Stimulated activated CD4-positive, alpha-beta T cell treated with anti-CD3 and anti-CD28 coated beads, Interleukin-4, amount 100 ng/mL, for 4 hours (primary cell): ENCODE measurements at places on chromosomes 13 and 19.

- peak; percentile 30 for DNase-seq
These were observed 6.2 kb downstream of the GFY start for GRCh38 chr19:49431330-49431749.

- no peak for DNase-seq
These were observed 14.6 kb upstream of the FFAR2 start for GRCh38 chr19:35433448-35433847.

DNA sequence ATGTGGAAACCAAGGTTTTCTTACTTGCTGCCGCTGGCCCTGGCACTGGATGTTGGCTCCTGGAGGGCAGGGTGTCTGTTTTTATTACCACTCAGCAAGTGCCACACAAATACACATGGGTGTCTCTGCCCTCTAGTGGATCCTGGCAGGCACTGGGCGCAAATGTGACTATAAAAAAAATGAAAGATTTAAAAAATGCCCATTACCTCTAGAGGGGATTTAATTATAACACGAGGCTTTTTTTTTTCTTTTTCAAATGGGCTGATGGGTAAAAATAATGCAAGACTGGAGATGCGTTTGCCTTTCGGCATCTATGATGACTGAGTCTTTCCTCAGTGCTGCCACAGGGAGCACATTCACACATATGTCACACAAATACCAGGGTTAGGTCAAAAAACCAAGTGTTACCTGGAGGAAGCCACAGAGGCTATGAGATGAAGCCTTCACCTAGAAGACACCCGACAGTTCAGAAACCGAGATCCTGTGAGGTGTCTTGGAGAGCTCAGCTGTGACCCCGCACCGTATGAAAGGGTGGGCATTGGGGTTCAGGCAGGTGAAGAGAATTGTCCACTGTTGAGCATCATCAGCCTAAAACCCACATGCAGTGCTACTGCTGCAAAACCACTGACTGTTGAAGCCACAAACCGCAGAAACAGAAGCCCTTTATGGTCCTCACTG is 25.7 kb downstream of the CHAMP1 start:
- DNase-seq, result peak; percentile 16

- no peak for DNase-seq
These were observed 1004.1 kb upstream of the PCDH9 start for GRCh38 chr13:68234274-68234673.

- no peak for DNase-seq
These were observed at the start of gene SPACA4 for GRCh38 chr19:48606463-48607358. TSS of gene SPACA4 (plus strand) at chr19:48606742. CDS start at chr19:48606979, 237 bp downstream.

GRCh38 chr19:12295191-12295590 is 508 bp upstream of the ZNF44 start:
- DNase-seq, result no peak

- DNase-seq, result no peak
These were observed 36.6 kb upstream of the POMP start for GRCh38 chr13:28622286-28622685.

DNA sequence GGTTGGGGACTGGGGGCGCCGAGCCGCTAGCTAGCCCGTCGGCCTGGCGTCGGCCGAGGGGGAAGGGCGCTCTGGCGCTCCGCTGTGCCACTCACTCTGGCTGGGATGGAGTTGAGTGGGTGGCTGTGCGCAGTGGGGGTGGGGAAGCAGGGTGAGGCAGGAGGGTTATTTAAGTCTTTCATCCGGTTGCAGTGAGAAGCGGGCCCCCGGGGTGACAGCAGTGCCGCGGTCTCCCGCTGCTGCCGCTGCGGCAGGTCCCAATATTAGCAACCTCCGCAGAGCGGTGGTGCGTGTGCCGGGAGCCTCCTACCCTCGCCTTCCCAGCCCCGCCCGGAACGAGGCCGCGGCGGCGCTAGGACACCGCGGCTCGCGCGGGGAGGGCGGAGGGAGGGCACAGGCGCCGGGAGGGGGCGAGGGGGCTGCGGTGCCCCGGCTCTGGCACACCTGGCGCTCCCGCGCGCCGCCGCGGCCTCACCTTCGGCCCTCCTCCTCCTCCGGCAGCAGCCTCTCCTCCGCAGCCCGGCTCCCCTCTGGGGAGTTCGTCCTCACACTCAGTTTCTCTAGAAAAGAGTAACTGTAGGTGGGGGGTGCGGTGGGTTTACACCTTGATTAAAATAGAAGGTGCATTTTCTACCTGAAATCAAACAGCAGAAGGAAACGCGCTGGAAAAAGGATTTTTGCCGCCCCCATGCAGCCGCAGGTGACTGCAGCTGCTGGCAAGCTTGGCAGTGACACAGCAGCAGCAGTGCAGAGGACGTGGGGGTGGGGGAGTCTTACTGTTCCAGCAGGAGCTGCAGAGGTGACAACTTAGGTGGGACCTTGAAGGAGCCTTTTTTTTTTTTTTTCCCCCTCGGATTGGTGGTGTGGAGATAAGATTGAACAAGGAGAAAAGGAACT is 4.5 kb downstream of the FGF9 start:
- peak; percentile 53 for DNase-seq

DNA sequence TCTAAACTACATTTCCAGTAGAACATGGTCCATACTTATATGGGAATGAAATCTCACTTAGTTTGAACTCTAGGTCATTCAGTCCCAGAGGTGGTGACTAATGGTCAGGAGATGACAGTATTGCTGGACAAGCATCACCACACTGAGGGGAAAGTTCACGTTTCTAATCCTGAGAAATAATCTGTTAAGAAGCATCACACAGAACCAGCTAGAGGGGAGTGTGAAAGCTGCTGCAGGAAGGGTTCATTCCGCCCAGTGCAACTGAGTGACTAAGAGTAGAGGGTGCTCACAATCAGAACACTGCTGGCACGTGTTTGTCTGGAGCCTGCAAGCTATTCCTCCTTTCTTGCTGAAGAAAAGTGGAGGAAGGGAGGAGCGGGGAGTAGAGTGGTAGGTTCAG is 2.7 kb downstream of the COL4A1 start:
- no peak for DNase-seq

GRCh38 chr13:111210544-111211469 is 95.7 kb downstream of the ARHGEF7 start:
- no peak for DNase-seq

- no peak for DNase-seq
These were observed 167.2 kb upstream of the KLF12 start for GRCh38 chr13:74301258-74301935.

GRCh38 chr19:42023121-42023942 is 29.3 kb upstream of the ATP1A3 start:
- DNase-seq, result peak; percentile 11

GRCh38 chr13:95444006-95444730 is 108.4 kb upstream of the CLDN10 start:
- DNase-seq, result no peak

GRCh38 chr13:113967206-113967720 is 6.6 kb downstream of the C13orf46 start:
- DNase-seq, result no peak

DNA sequence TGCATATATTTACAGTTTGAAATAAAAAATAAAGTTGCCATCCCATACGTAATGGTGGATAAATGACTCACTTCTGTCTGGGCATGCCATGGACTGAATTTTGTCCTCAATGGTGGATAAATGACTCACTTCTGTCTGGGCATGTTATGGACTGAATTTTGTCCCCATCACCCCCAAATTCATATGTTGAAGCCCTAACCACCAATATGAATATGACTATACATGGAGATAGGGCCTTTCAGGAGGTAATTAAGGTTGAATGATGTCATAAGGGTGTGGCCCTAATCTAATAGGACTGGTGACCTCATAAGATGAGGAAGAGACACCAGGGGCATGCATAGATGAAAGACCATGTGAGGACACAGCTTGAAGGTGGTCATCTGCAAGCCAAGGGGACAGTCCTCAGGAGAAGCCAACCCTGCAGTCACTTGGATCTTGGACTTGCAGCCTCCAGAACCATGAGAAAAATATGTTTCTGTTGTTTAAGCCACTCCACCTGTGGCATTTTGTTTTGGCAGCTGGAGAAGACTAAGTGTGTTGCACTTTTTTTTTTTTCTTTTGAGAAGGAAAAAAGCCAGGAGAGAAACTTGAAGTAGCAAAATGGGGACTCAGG is 41.8 kb downstream of the RFC3 start:
- DNase-seq, result no peak

GRCh38 chr19:38878575-38879399 is 712 bp upstream of the RINL start:
- DNase-seq, result no peak

- DNase-seq, result no peak
These were observed 75.6 kb upstream of the KLF5 start for GRCh38 chr13:72983085-72983768.

DNA sequence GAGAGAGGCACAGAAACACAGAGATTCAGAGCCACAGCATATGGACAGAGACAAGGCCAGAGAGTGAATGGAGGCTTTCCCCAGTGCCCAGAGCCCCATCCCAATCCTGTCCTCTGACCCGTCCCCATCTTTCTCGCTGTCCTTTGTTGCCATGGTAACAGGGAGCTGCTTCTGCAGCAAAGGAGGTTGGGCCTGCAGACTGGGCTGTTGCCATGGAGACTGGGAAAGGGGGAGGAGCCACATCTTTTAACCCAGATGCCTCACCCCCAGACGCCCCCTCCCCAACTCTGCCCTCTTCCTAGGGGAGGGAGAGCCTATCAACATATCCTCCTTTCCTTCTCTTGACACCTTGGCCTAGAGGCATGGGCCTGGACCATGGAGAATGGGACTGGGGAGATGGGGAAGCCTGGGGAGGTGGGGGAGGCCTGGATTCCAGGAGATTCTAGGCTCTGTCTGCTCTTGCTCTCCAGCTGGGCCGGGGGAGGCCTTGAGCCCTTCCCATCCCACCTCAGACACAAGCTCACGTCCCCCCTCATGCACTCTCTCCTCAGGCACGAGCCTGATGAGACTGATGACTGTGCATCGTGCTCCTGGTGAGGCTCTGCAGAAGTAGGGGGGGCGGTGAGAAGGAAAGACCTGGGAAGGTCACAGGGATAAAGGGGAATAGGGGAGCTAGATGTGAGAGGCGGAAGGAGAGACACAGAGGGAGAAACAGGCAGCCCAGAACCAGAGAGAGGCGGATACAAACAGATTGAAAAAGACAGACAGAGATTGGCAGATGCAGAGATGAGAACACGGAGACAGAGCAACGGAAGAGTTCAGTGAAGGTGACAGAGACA is 2.1 kb upstream of the ATP1A3 start:
- DNase-seq, result no peak

DNA sequence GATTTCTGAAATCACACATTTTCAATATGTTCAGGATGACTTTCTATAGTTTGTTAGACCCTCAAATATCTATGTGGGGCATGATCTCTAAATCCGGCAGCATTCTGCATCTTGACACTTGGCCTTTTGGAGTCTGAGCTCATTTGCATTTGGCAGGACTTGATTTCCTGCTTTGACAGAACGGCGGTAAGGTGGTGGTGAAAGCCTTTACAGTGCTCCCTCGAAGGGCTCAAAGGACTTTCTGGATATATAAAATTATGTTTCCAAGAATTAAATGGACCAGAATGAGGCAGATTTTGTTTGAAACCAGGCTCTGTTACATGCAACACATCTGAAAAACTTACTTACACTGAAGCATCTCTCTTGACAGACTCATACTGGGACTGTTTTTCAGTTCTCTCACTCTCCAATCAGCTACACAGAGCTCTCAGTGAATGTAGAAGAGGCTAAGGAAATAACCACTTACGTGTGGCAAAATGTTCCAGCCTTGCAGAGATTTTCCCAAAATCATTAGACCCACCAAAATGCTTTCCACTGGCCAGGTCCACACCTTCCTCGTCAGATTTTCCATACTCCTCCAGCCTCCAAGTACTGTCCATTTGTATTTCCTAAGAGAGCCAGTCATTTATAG is 207.2 kb downstream of the SPRY2 start:
- DNase-seq, result no peak

DNA sequence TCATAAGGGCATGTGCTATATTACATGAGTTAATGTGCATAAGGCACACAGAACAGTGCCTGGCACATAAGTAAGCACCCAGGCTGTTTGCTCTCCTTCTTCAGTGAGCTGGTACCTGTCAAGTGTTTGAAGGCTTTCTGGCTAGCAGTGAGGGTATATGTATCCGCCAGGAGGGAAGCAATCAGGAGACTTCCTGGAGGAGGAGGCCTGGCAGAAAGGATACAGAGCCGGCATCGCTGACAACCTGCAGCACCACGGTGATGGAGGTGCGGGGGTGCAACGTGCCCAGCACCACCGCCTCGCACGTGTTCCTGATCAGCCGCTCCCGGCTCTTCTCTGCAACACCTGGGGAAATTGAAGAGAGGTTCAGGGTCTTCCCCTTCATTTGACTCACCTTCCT is 5.5 kb downstream of the EXOSC5 start:
- no peak for DNase-seq

DNA sequence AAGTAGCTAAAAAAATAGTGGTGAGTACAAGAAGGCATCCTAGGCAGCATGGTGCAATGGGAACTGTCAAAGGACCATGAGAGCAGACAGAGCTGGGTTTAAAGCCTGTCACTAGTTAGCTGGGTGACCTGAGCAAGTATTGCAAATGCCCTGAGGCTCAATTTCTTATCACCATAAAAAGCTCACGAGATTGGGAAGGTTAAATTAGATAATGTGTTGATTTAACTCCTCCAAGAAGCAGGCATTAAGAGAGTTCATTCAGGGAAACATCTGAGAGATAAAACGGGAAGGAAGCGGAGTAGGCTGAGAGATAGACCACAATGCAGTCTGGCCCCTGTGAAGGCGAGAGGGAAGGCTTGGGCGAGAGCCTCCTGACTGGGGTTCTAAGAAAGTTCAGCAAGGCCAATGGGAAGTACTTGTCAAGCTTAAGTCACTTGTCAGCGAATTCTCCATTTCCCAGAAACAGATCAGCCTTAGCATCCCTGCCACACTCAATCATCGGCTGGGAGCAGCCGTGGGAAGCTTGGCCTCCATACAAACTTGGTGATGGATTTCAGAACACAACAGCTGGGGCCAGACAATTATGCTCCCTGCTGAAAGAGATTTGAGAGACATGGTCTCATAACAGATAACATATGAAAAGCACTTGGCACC is 105.5 kb downstream of the POU4F1 start:
- DNase-seq, result no peak

GRCh38 chr13:69947582-69947981 is 160.0 kb upstream of the ATXN8OS start:
- no peak for DNase-seq

- no peak for DNase-seq
These were observed 1242.2 kb upstream of the MIR17HG start for GRCh38 chr13:90105276-90105675.

DNA sequence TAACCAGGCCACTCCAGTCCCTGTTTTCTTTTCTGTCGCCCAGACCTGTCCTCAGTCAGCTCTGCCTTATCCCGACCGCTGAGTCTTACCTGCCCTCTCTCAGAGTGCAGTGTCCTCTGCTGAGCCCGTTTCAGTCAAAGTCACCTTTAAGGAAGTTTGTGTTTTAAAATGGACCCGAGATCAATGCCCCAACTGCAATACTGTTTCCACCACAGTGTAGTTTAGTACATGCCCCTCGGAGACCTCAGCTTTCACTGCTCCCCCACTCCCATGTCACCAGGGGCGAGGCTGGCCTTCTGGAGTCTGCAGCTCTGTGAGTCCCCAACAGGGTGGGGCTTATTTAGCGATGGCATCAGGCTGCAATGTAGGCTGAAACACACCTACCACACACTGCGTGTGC is 248.4 kb upstream of the TSHZ3 start:
- no peak for DNase-seq
